Testis (tissue), 5 donors: ENCODE measurements at places on chromosomes 7 and 10.

- DNase-seq: no peak
Observed at GRCh38 chr7:99083733-99084132, 60.2 kb downstream of the SMURF1 start.

DNA sequence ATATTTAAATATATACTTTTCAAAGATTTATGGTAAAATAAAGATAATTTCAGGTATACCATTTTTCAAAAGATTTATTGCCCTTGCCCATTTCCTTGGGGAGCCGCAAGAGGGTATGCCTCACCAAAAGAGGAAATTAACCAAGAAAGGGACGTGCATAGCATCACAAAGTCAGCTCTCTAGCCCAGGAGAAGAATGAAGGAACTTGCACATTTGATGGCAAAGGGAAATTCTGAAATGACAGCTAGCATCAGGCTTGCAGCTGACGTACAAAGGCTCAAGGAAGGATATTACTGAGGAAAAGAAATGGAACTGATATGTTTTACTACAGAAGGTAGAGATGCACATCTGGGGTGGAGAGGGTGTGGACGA is 93.6 kb upstream of the RSU1 start:
- no peak for DNase-seq

DNA sequence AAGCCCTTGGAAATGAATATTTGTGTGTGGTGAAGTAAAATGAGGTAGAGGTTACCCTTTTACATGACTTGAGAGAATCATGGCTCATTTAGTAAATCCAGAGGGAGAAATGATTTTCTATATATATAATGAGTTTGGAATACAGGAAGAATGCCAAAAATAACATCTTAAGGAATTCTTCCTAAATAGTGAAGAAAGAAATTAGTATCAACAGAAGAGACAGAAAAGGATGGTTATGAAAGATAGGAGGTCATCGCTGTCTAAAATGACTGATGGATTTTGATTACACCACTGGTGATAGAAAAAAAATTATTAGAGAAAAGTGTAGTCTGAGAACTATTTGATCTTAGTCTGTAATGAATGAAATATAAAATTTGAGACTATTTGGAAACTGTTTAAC is 283.0 kb downstream of the ADK start:
- DNase-seq: no peak

- peak; percentile 77 for DNase-seq
Observed at GRCh38 chr7:28955718-28956607, 2.2 kb downstream of the TRIL start.

DNA sequence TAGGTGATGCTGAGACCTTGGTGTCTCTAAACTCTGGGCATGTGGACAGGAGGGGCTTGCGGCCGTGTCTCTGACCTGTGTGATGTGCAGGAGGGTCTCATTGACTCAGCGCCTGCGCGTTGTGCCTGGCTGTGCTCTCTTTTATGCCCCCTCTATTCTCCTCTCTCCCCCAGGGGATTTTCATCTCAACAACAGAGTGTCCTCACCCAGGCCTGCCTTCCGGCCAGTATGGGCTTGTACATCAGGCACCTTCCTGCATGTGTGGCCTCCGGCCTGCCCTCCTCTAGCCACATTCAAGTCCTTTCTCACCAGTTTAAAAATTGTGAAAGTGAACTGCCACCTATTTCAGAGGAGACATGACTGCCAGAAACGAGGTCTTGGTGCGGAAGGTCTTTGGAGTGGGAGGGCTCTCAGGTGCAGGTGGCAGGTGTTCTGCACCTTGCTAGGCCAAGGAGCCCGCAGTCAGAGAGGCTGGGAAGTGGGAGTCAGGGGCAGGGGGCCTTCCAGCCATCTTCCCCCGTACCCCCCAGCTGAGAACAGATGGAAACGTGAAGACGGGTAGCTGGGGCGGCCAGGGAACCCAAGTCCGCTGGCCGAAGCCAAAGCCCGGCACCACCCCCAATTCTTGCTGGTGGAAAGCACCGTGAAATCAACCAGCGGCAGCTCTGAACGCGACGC is 531 bp upstream of the INTS15 start:
- DNase-seq: no peak

DNA sequence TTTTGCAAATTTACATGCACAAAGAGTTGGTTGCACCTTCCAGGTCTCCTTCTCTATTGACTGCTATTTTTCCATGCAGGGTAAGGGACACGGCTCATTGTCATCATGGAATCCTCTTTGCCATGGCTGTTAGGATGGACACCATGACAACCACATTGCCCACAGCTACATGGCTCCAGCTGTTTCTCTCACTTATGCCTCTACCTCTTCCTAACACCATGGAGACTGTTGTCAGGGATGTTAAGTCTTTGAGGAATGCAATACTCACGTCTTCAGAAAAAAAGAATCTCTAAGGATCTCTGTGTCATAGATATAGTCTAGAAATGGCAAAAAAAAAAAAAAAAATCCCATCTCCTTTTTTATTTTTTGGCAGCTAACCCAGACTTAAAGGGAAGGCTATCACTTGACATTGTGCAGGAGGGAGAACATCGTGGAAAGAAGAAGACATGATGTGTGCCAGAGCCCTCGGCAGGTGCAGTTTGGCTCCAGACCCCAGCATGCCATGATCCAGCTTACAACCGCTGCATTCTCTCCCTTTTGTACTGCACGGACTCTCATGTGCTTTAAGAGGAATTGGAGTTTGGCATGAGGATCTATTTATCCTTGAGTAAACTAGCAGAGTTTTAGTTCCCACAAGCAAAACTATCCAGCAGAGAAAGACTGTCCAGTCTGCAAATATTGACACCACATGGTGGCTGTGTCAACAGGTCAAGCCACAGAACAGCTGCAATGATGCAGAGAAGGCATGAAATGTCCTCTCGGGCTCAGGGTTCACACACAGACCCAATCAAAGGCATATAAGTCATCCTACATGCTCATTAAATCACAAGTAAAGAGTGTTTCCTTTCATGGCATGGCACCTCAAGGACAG is 70.8 kb downstream of the FRMD4A start:
- peak; percentile 68 for DNase-seq

DNA sequence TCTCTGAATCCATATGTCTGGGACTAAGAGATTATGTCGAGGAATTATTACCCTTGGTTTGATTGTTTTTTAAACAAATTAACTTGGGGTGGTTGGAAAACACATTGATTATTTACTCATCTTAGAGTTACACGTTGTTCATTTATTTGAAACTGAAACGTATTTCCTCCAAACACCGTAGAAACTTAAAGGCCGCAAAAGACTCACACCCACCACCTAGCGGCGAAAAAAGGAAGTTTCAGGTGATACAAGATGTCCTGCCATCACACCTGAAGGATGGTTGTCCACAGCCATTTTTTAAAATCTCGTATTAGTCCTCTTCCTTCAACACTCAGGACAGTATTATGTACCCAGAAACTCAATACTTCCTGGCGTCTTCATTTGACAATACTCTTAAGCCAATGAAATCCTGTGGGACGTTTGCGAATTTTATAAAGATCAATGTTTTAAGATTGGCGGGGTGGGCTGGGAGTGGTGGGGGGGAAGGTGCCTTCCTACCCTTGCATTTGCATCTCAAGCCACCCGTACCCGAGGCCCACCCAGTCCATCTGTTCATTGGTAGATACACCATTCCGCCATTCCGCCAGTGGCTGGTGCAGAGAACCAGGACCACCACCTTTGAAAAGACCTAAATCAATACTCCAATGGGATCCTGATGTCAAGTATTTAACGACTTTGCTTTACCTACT is 1.4 kb upstream of the LCOR start:
- DNase-seq: peak; percentile 78

- peak; percentile 59 for DNase-seq
Observed at GRCh38 chr7:28921822-28922221, 36.3 kb downstream of the TRIL start.

DNA sequence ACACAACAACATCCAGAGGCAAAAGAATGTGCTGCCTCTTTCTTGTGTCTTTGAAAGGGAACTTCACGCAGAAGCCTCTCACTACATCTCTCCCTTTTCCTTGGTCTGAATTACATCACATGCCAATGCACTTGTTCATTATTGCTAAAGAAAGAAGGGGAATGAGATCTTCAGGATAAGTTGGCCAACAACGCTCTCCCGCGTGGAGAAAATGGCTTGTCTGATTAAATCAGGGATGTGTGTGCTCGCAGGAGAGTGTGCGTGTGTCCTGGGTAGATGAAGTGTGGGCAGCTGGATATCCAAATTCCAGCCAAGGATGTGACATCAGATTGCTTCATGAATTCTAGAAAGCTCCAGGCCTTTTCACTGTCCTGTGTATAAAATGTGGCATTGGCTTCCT is 541.6 kb upstream of the FZD8 start:
- no peak for DNase-seq

DNA sequence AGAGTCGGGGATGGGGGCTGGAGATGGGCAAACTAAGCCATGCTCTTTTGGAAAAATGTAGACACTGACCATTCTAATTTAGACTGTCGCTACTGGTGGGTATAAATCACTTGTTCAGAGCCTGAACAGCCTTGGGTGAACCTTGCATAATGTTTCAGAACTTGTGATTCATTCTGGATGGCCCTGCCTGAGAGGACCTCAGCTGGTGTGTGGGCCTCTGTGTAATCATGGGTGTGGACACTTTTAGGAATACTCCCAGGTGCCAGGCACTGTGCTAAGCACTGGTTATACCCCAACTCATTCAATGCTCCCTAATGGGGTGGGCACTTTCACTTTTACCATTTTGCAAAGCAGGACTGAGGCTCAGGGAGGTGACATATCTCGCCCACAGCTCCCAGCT is 26.8 kb upstream of the TM9SF3 start:
- no peak for DNase-seq

GRCh38 chr10:70405037-70405824 is 1.3 kb downstream of the EIF4EBP2 start:
- DNase-seq: peak; percentile 92

DNA sequence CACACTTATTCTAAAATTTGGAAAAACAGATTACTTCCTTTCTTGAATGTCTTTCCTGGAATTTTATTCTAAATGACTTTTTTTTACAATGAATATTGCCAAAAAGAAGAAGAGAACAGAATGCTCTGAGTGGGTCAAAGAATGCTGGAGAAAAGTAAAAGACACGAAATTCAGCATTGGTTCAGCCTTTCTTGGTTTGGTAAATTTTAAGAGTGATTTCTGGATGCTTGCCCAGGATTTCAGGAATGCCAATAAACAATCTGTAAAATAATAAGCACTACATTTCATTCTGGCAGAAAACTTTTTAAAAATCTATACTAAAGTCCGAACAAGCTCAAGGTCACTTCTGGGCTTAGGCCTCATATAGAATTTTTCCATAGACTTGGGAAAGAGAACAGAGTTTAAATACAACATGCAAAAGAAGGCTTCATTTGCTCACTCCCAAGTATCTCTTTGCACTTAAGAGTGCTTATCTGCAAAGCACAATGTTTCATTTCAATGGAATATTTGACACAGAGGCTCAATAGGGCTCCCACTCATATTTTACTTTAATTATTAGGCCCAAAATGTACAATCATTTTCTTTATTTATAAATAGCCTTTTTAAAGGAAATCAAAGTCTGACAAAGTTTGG is 359.5 kb upstream of the ANKRD30A start:
- no peak for DNase-seq

DNA sequence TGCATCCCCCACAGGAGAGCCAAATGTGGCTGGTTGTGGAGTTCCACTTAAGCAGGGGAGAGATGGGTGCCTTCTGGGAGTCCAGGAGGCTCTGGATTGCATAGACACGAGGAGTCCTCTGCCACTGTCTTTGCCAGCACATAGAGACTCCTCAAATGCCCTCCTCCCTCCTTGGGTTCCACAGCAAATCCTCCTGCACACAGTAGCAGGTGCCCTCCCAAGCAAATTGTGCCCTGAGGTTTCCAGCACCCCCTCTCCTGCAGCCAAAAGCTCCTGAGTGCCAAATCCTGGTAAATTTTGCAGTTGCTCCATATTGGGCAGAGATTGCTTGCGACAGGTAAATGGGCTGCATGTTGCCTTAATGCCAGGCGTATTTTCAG is 5.8 kb downstream of the EVX1 start:
- no peak for DNase-seq

DNA sequence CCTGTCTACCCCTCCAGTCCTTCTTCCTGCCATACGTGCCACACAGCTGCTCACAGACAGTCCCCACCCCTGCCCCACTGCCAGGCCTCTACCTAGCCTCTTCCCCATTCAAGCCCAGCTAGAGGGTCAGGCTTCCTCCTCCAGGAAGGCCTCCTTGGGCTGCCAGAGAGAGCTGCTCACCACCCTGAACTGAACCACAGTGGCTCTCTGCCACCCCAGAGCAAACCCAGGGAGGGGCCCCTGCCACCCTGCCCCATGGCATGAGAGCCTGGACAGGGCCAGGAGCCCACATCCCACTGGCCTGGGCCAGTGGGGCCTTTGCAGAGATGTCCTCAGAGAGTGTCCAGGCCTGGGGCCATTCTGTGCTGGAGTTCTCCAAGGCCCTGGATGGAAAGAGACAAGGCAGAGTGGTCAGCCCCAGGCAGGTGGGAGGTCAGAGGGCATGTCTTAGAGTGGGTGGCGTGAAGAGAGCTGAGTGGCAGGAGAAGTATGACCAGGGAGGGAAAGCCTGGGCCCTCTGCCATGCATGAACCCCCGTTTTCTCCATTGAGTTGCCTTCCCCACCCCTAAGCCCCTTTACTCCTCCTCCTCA is 40.4 kb downstream of the TMEM270 start:
- DNase-seq: no peak

DNA sequence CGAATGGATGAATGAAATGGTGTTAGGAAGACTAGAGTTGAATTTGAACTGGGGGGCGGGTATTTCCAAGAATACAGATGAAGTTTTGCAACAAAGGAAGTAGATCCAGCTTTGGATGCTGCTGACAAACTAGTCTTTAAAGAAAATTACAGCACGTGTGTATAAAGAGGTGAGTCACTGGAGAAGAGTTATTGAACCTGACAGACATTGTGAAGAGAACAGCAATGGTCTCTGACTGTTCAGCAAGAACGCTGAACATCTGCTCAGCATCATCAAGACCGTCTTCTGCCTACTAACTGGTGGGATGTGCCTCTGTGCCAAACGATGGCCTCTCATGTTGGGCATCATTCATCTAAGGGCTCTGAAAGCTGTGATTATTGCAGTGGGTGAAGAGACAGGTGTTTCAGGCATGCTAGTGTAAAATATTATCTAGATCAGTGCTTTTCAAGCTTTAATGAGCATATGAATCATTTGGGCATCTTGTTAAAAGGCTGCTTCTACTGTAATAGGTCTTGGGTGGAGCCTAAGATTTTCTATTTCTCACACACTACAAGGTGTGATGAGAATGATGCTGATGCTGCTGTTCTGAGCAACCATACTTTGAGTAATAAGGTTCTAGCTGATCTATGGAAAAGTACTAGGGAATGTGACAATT is 291.3 kb downstream of the PTEN start:
- DNase-seq: no peak

DNA sequence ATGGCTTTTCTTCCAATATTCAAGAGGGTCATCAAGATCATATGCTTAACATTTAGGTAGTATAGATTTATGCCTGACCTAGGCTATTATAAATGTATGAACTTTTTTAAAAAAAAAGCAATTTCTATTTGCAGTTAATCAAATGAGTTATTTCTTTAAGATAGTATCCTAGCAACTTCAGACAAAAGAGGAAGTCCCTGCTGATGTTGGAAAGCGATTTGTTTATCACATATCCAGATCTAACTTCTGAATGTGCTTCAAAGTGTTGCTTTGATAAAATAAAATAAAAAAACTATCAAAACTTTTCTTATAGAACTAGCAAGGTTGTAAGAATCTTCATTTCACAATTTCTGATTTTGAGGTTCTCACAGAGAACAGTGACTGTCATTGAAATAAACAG is 401.9 kb upstream of the PHF14 start:
- DNase-seq: no peak
